ENCODE measurements at places on chromosomes 1 and 21.

GRCh38 chr1:56490619-56491018 is 88.7 kb downstream of the PLPP3 start:
- no peak for DNase-seq

DNA sequence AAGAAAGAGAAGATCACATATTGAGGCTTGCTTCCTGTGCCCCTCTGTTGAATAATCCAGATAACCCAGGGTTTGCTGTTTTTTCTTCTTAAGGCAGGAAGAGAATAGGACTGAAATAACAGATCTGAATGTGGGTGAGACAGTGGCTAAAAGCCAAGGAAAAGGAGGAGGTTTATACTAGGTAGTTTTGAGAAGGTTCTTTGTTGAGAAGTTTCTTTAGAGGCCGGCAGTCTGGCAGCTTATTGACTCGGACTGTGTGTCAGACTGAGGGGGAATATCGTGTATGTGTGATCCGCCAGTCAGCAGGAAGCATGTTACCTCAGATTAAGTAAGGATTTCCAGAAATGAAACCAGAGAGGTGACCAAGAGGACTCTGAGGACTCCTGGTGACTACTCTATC is 119.8 kb downstream of the PLA2G4A start:
- no peak for DNase-seq

- no peak for DNase-seq
These were observed 652.9 kb downstream of the PLA2G4A start for GRCh38 chr1:187481581-187482148.

- no peak for DNase-seq
These were observed 16.9 kb downstream of the MGST3 start for GRCh38 chr1:165647970-165648369.

DNA sequence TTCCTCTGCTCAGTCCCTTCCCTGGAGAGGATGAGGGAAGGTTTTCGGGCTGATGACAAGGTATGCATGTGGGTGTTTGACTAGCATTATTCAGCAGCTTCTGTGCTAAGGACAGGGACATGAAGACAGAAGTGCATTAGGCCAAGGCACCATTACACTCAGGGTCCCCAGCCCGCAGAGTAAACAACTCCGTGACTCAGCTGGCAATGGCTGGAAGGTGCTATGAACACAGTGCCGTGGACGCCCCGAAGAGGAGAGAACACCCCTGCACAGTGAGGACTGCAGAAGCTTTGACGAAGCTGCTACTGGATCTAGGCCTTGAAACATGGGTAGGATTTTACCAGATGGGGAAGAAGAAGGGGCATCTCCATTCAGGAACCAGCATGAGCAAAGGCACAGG is 13.7 kb upstream of the EPS8L3 start:
- DNase-seq = no peak

Data from activated CD8-positive, alpha-beta memory T cell treated with anti-CD3 and anti-CD28 coated beads for 1 hour (primary cell).